ENCODE measurements at places on chromosomes 2 and 18.
A peak's percentile ranks its signal among the peaks of the same experiment; 100 is the strongest.

GRCh38 chr2:141611176-141611571, 519.6 kb downstream of the LRP1B start:
- no peak for DNase-seq

- peak; percentile 54 for DNase-seq
Measured at GRCh38 chr2:150204451-150204850, 283.0 kb downstream of the RND3 start.

DNA sequence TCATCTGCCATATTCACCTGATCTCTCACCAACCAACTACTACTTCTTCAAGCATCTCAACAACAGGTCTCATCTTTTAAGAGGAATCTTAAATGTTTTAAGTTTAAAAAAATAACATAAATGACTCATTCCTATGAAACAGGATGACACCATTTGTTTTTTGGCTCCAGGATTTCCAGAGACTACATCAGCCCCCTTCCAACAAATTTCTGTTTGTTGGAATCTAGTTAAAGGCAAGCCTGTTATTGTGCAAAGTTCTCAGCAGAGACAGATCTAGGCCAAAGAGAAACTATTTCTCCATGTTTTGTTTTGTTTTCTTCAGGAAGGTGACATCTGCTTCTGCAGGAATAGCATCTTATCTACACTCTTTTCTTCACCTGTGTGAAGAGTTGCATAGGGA, 204.8 kb upstream of the SH3BP4 start:
- DNase-seq = peak; percentile 48

GRCh38 chr18:36572135-36572856, 256.5 kb downstream of the TPGS2 start:
- no peak for DNase-seq

GRCh38 chr18:48007955-48008701, 77.7 kb upstream of the SMAD2 start:
- DNase-seq = no peak

DNA sequence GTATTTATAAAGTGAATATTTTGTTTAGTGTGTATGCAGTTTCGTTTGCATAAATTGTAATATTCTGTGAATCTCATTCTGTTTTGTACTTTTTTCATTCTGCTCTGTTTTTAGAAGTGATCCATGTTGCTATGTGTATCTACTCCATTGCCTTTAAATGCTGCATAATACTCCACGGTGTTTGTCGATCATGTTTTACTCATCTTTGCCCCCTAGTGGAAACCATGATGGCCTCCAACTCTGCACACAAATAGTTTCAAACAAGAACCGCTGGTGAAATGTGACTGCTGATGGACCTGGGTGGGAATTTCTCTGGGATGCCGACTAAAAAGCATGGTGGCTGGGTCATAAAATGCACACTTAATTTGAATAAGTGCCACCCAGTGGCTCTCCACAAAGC, 32.0 kb upstream of the SKOR2 start:
- no peak for DNase-seq

DNA sequence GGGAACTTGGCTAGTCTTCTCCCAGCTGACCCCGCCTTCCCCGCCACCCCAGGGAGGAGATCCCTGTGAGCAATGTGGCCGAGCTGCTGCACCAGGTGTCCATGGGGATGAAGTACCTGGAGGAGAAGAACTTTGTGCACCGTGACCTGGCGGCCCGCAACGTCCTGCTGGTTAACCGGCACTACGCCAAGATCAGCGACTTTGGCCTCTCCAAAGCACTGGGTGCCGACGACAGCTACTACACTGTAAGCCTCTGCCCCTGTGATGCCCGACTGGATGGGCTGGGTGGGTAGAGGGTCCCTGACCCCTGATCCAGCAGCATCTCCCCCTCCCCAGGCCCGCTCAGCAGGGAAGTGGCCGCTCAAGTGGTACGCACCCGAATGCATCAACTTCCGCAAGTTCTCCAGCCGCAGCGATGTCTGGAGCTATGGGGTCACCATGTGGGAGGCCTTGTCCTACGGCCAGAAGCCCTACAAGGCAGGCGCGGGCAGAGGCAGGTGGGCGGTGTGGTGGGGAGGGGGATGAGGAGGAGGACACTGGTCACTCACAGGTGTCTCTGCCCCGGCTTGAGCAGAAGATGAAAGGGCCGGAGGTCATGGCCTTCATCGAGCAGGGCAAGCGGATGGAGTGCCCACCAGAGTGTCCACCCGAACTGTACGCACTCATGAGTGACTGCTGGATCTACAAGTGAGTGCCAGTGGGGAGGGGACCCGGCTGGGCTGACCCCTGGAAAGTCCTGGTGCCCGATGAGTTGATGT, 24.2 kb downstream of the ZAP70 start:
- no peak for DNase-seq

- peak; percentile 27 for DNase-seq
Measured at GRCh38 chr2:149161481-149162225, 123.2 kb downstream of the LYPD6B start.

- no peak for DNase-seq
Measured at GRCh38 chr2:217444932-217445331, 557.9 kb downstream of the TNS1 start.

- DNase-seq = no peak
Measured at GRCh38 chr2:184923751-184924150, 325.4 kb downstream of the ZNF804A start.

DNA sequence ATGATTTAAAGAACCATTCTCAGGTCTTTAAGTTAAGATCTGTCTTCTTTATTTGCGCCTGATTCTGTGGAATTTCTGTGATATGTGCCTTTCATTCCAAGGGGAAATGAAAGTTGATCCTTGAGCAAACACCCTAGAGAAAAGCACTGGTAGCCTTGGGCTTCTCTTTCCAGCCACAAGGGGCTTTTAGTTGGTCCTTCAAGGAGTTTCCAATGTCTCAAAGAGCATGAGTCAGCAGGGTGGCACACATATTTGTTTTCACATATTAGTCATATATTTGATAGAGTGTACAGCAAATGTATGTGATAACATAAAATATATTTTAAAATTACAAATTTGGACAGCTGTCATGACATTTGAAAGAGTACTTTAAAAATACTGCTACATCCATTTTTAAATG, 339.5 kb downstream of the TXNL1 start:
- DNase-seq = no peak

DNA sequence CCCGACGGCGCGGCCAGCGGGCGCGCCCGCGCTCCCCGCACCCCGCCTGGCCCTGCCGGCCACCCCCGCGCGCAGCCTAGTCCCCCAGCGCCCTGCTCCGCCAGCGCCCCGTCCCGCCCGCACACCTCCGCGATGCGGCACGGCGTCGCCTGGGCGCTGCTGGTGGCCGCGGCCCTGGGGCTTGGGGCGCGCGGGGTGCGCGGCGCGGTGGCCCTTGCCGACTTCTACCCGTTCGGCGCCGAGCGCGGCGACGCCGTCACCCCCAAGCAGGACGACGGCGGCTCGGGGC, 232 bp downstream of the SNED1 start:
- no peak for DNase-seq

DNA sequence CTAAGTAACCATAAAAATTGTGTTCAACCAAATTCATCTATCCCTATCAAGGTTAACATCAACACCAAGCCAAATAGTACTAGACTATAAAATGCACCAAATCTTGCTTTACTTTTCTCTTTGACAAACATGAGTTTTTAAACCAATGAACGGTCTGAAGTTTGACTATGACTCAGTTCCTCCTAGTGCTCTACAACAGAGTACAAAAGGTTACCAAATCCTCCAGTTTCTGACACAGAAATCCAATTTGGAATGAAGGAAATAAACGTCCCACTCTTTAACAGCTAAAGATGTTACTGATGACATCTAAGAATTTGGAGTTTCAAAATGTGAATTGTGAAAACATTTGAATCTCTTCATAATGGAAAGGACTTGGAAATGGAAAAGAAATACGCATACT, 11.8 kb upstream of the ACVR1 start:
- no peak for DNase-seq

GRCh38 chr18:75173125-75173432, 35.9 kb downstream of the PTGR3 start:
- no peak for DNase-seq

- DNase-seq = no peak
Measured at GRCh38 chr2:112087346-112088020, 32.4 kb downstream of the TMEM87B start.

DNA sequence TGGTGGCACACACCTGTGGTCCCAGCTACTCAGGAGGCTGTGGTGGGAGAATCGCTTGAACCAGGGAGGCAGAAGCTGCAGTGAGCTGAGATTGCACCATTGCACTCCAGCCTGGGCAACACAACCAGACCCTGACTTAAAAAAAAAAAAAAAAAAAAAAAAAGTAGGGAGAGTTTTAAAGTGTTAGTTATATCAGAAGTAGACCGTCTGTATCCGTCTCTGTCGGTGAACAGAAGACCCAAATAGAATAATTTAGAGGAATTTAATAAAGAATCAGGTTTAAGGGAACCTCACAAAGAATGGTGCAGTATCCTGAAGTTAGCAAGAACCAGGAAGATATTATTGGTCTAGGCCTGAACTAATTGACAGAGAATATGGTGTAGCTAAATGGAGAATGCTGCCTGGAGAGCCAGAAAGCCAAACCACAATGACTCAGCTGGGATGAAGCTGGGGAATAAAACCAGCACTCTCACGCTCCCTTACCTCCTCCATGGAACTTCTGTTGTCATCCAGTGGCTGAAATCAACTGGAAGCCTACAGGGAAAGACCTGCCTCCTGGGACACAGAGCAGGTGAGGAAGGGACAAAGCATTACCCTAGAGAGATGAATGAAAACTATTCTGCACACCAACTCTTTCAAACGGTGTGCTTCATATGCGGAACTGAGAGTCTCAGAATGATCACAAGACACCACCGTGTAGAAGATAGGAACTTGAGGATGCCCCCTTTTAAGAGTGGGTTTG, 39.1 kb upstream of the PLEKHM3 start:
- peak; percentile 85 for DNase-seq

DNA sequence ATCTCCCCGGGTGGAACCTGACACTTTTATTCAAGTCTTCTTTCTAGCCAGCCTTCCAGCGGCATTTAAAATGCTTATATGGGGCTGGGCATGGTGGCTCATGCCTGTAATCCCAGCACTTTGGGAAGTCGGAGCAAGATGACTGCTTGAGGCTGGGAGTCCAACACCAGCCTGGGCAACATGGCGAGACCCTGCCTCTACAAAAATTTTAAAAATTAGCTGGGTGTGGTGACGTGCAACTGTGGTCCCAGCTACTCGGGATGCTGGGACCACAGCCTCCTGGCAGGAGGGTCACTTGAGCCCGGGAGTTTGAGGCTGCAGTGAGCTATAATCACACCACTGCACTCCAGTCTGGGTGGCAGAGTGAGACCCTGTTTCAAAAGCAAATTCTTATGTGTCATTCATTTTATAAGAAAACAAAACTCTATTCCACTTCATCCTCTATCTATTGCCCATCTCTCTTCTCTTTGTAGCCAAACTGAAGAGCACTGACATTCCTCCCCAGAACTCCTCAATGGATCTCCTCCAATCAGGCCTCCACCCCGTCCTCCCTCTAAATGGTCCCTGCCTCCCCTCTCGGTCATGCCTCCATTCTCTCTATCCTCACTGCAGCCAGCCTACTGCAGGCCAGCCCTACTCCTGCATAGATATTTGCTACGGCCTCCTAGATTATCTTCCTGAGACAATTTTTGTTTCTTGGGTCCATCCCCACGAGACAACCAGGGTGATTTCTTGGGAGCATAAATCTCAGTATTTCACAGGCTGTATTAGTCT, 18.0 kb upstream of the RHOB start:
- no peak for DNase-seq

GRCh38 chr2:170214309-170214948, 36.5 kb downstream of the MYO3B start:
- no peak for DNase-seq

GRCh38 chr2:44531289-44531688, 169.5 kb downstream of the CAMKMT start:
- DNase-seq = no peak
